ENCODE measurements at places on chromosomes 6 and 20.
A peak's percentile ranks its signal among the peaks of the same experiment; 100 is the strongest.

DNA sequence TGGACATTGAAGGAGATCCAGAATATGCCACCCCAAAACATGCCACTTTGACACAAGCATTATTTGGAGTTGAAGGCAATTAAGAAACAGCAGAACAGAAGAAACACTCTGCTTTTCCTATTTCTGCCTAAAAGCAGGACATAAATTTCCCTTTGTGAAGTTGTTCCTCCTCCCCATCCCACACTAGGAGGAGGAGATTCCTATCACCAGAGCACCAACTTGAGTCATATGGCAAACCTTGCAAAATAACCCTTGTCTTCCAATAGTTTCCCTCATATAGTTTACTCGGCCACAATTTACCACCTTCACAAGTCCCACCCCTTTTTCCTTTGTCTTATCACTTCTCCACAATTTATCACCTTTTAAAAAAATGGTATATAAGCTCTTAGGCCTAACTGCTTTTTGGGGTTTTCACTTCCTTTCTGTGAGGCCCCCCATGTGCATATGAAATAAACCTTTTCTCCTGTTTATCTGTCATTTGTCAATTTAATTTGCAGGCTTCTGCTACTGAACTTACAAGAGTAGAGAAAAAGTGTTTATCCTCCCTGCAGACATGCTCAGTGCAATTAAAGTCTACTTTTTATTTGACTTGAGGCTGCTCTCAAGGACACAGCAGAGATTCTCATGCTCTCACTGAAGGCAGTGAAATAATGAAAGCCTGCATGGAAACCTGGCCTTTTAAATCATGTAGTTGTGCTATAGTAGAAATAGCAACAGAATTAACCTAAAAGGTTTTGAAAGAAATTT, 2.8 kb upstream of the RAB23 start:
- no peaks in the 10 kb centered on the region for H3K36me3 ChIP-seq
- no peak for DNase-seq
- no peaks in the 10 kb centered on the region for H3K4me1 ChIP-seq

- peak; percentile 47 for DNase-seq
- no peaks in the 10 kb centered on the region for H3K4me1 ChIP-seq
- H3K27ac ChIP-seq, result no peak overlapping the region
- peaks cover 3% of the 10 kb centered on the region for H3K27me3 ChIP-seq
Observed at GRCh38 chr6:6546318-6547109, 42.0 kb upstream of the LY86 start.

DNA sequence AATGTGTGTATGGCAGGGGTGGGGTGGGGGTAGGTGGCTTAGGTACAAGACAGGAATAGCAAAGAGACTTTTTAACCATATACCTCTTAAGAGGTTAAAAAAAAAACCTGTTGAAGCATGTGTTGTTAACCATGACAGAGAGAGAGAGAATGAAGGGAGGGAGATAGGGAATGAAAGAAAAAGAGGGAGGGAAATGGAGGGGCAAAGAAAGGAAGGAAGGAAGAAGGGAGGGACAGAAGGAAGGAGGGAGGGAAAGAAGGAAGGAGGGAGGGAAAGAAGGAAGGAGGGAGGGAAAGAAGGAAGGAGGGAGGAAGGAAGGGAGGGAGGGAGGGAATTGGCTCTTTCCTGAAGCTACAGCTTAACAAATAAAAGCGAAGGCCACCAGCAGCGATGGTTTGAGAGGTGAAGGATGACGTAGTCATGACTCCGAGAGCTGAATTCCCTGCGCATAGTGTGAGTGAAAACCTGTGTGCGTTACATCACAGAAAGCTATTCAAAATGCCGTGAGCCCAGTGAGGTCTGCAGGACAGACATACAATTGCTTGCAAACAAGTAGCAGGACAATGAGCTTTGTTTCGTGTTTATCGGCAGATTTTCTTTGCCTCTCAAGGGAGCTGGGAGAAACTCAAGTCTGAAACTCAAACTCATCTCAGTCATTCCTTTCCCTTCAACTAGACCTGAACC, 88.6 kb upstream of the NEDD9 start:
- H3K4me1 ChIP-seq, result peaks cover 7% of the 10 kb centered on the region
- no peaks in the 10 kb centered on the region for H3K27me3 ChIP-seq
- DNase-seq, result no peak
- H3K4me3 ChIP-seq, result no peak overlapping the region
- no peak overlapping the region for H3K27ac ChIP-seq

- DNase-seq, result no peak
- H3K27ac ChIP-seq, result no peak overlapping the region
- H3K27me3 ChIP-seq, result peaks cover 41% of the 10 kb centered on the region
- H3K4me1 ChIP-seq, result peaks cover 9% of the 10 kb centered on the region
- H3K4me3 ChIP-seq, result no peak overlapping the region
Observed at GRCh38 chr20:57425150-57426013, 34.2 kb downstream of the RBM38 start.

- no peak overlapping the region for H3K27ac ChIP-seq
- H3K4me1 ChIP-seq, result no peaks in the 10 kb centered on the region
- no peak for DNase-seq
Observed at GRCh38 chr6:110661414-110661813, 153.9 kb downstream of the CDK19 start.

- no peak overlapping the region for H3K4me3 ChIP-seq
- H3K4me1 ChIP-seq, result no peaks in the 10 kb centered on the region
- no peak overlapping the region for H3K27ac ChIP-seq
- no peaks in the 10 kb centered on the region for H3K27me3 ChIP-seq
- no peak for DNase-seq
Observed at GRCh38 chr6:120198033-120198432, 848.5 kb upstream of the MAN1A1 start.

DNA sequence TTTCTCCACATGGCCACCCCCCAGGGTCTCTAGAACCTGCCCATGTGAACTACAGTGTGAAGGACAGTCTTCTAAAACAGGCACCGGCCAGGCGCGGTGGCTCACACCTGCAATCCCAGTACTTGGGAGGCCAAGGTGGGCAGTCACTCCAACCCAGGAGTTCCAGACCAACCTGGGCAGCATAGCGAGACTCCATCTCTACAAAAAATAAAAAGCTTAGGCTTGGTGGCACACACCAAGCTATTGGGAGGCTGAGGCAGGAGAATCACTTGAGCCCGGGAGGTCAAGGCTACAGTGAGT, 13.7 kb downstream of the ACSS1 start:
- no peak for DNase-seq
- H3K27me3 ChIP-seq, result no peaks in the 10 kb centered on the region
- no peak overlapping the region for H3K27ac ChIP-seq
- peaks cover 7% of the 10 kb centered on the region for H3K4me1 ChIP-seq

DNA sequence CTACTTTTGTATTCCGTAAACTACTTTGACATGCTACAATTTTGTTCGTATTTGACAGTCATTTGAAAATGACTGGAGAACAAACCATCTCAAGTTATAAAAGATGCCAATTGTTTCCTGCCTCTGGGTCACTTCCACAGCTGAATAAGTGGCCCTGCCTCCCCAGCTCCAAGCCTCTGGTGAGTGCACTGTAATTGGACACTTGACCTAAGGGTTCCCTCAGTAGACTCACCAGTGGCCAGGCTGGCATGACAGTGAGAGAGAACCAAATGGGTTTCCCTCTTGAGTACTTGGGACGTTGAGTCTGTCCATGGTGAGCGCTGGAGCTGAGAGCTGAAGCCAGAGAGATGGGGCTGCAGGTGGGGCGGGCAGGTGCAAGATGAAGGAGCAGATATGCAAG, 57.1 kb downstream of the SLC35D3 start:
- H3K27me3 ChIP-seq, result no peaks in the 10 kb centered on the region
- DNase-seq, result no peak
- no peaks in the 10 kb centered on the region for H3K36me3 ChIP-seq
- H3K27ac ChIP-seq, result no peak overlapping the region
- no peak overlapping the region for H3K4me3 ChIP-seq

DNA sequence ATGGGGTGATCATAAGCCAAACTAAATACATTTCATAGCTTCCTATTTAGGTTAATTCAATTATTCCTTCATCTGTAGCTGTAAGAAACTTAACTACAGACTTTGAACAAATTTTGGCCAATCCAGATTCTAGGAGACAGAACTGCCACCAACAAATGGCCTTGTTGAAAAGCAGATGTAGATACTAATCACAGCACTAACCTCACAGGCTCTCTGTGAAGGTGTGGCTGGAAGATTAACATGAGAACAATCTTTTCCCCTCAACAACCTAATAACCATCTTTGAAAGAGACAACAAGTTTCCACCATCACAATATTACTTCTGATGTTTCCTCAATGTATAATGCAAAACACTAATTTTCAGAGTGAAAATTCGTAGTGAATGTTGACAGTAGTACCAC, 87.8 kb downstream of the SESN1 start:
- no peak overlapping the region for H3K27ac ChIP-seq
- peaks cover 14% of the 10 kb centered on the region for H3K36me3 ChIP-seq
- no peak for DNase-seq
- no peak overlapping the region for H3K4me3 ChIP-seq
- no peaks in the 10 kb centered on the region for H3K27me3 ChIP-seq
- peaks cover 1% of the 10 kb centered on the region for H3K4me1 ChIP-seq

DNA sequence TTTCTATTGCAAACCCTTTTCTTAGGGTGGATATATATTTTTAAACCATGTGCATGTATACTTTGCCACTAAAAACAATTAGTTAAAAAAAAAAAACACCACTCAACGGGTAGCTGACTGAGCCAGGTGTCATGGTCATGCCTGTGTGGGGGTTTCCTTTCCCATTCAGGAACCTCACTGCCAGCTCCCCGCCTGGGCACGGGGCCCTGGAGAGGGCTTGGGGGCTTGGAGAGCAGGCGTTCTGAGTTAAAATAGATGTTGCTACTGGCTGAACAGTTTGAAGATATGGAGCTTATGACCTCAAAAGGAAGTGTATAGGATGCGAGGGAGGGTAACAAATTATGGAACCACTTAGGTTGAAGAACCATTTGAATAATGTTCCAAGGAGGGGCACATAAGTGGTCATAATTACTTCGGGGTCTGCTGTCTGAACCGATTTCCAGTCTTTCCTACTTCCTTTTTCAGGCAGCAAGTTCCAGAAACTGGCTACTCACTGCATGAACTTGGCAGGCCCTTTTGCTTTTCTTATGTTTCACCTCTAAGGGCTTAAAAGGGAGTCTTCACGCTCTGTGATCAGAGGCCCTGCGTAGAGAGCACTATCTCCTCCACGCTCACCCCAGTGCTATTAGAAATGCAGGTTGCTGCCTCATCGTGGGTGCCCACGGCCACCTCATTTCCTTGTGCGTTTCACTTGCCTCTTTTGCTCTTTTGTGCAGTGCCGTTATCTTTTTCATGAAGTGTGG, 9.9 kb downstream of the STX16 start:
- no peaks in the 10 kb centered on the region for H3K27me3 ChIP-seq
- H3K27ac ChIP-seq, result no peak overlapping the region
- H3K4me3 ChIP-seq, result no peak overlapping the region
- peaks cover 6% of the 10 kb centered on the region for H3K36me3 ChIP-seq
- no peak for DNase-seq

- no peak overlapping the region for H3K27ac ChIP-seq
- H3K27me3 ChIP-seq, result no peaks in the 10 kb centered on the region
- no peak overlapping the region for H3K4me3 ChIP-seq
Observed at GRCh38 chr6:43736844-43737243, 33.2 kb upstream of the VEGFA start.

DNA sequence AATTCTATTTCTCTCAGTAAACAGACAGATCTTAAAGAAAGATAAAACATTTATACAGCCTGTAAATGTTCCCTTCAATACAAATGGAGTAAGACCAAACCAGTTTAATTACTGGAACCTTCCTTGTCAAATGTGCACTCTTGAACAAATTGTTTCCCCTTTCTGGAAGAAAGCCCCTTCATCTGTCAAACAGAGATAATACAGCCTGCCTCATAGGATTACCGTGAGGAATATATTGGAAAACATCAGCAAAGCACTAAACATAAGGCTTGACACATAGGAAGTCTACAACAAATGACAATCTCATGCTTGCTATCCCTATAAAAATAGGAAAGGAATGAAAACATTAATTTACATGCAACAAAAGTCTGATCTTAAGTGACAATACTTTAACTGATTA, 173.8 kb downstream of the PTPRK start:
- no peaks in the 10 kb centered on the region for H3K4me1 ChIP-seq
- DNase-seq, result no peak
- H3K27me3 ChIP-seq, result no peaks in the 10 kb centered on the region
- no peak overlapping the region for H3K4me3 ChIP-seq
- no peaks in the 10 kb centered on the region for H3K36me3 ChIP-seq
- H3K27ac ChIP-seq, result no peak overlapping the region

DNA sequence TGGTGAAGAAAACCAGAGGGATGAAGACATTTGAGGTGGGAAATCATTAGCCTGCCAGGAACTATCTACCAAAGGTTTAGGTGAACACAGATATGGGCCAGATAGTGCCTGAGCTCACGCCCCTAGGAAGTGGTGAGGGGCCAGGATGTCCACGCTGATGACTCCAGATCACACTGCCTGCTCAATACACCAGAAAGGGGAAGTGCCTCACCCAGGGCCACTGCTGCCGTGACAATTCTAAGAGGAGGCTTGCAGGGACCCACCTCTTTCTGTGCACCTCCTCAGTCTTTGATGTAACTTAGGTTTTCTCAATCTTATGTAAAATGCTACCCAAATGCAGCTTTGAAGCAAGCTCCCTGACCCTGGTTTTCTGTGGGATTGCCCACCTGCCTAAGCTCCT, 5.4 kb upstream of the RAB44 start:
- DNase-seq, result no peak

DNA sequence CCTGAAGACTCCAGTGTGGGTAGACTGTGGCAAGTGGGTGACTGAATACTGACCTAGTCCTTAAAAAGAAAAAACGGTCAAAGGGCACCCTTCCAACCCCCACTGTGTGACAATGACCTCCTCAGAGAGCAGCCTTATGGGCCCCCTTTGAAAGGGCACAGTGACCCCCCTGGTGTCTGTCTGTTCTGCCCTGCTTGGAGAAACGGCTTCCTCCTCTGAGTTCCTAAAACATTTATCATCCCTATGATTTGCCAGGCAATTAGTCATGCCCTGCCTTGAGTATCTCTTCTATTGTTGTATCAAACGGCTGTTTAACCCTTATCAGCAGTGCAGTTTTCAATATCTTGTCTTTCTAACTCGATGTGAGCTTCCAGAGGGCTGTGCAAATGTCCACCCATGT, 21.0 kb upstream of the STX16 start:
- H3K36me3 ChIP-seq, result no peaks in the 10 kb centered on the region
- no peaks in the 10 kb centered on the region for H3K4me1 ChIP-seq
- no peak for DNase-seq
- no peak overlapping the region for H3K27ac ChIP-seq
- H3K4me3 ChIP-seq, result no peak overlapping the region

- DNase-seq, result no peak
- H3K27ac ChIP-seq, result no peak overlapping the region
- no peak overlapping the region for H3K4me3 ChIP-seq
- H3K36me3 ChIP-seq, result no peaks in the 10 kb centered on the region
- no peaks in the 10 kb centered on the region for H3K4me1 ChIP-seq
Observed at GRCh38 chr20:23918101-23918862, 38.7 kb upstream of the CST5 start.

DNA sequence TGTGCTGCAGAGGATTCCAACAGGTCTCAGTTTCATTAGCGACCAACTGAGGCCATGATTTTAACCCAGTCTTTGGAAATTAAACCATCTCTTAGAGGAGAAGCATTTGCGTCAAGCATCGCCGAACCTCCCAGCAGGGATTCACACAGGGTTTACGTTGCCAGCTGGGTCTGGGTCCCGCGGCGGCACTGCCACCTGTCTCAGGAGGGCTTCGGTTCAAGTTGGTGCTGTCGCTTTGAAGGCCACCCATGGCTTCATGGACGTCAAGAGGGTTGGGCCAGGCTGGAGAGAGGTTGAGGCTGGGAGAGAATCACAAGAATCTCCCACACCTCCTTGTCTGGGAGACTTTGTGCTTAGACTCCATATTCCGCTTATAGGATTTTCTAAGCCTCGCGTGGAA, 43.0 kb upstream of the FRMD1 start:
- H3K4me1 ChIP-seq, result no peaks in the 10 kb centered on the region
- DNase-seq, result no peak
- H3K36me3 ChIP-seq, result no peaks in the 10 kb centered on the region
- H3K27ac ChIP-seq, result no peak overlapping the region
- no peaks in the 10 kb centered on the region for H3K27me3 ChIP-seq

- DNase-seq, result no peak
- H3K27me3 ChIP-seq, result no peaks in the 10 kb centered on the region
Observed at GRCh38 chr6:37636801-37637561, 60.7 kb downstream of the MDGA1 start.

Measured in neuronal stem cell (in vitro differentiated cells).